ENCODE measurements at places on chromosomes 5 and 9. TPM values are rescaled to one million over a fixed set of nuclear protein-coding genes. Genes with fewer than 3 reads are reported as not detected.

The CCDC192 gene
- not detected for total RNA-seq

The ORM2 gene
- total RNA-seq, result not detected

The PCDHA12 gene
- total RNA-seq, result not detected

The CD14 gene
- total RNA-seq, result 1.2 TPM

The PLAC8L1 gene
- total RNA-seq, result not detected

The DAB2 gene
- total RNA-seq, result 76.0 TPM

The TLX3 gene
- not detected for total RNA-seq

The SIGMAR1 gene
- 75.7 TPM for total RNA-seq

The EIF4E1B gene
- not detected for total RNA-seq

The SV2C gene
- total RNA-seq, result not detected

The GPX8 gene
- total RNA-seq, result 89.7 TPM

The PLCXD3 gene
- under 0.01 TPM for total RNA-seq

The ZDHHC12 gene
- total RNA-seq, result 40.0 TPM

The CDH9 gene
- not detected for total RNA-seq

The MLLT3 gene
- 14.9 TPM for total RNA-seq

The DRD1 gene
- total RNA-seq, result not detected

The PDE6A gene
- not detected for total RNA-seq

The ROR2 gene
- total RNA-seq, result under 0.01 TPM

The PCDHGB3 gene
- total RNA-seq, result 0.46 TPM

The ORM1 gene
- total RNA-seq, result not detected
